ENCODE measurements at places on chromosomes 5 and 9. TPM values are rescaled to one million over a fixed set of nuclear protein-coding genes. Genes with fewer than 3 reads are reported as not detected.

DNA sequence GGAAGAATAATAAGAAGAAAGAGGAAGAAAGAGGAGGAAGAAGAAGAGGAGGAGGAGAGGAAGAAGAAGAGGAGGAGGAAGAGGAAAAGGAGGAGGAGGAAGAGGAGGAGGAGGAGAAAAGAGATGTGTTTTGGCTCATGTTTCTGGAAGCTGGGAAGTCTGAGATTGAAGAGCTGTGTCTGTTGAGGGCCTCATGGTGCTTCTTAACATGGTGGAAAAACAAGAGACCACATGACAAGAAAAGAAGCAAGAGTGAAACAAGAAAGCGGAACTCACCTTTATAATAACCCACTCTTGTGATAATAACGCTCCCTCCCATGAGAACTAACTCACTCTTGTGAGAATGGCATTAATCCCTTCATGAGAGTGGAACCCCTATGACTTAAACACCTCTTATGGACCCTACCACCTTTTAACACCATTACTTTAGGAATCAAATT lies 36.1 kb upstream of the RANBP6 start:
- H3K4me3 ChIP-seq = no peak overlapping the region
- H3K36me3 ChIP-seq = no peaks in the 10 kb centered on the region
- DNase-seq = no peak
- H3K4me1 ChIP-seq = peaks cover 6% of the 10 kb centered on the region
- peaks cover 3% of the 10 kb centered on the region for H3K27me3 ChIP-seq
- H3K27ac ChIP-seq = no peak overlapping the region

ZDHHC11B gene
- not detected for polyA plus RNA-seq

DNA sequence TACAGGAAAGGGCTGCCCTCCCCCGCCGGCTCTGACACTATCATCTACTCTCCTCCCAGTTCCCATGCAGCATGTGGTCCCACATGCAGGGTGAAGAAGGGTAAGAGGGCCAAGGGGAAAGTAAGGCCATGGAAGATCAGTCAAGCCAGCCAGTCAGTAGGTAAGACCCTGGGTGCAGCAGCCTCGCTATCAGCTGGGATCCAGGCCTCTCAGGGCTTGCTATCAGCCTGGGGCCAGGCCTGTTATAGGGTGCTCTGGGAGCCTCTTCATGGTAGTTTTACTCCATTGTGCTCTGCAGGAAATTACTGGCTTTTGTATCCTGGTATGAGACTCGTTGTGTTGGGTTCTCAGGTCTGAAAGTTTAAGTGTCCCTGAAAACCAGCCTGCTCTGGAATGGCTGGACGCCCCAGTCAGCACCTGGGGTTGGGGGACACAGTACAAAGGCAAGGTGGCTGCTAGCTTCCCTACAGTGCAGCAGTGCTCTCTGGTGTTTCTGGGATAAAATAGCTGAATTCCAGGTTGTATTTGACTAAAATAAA lies 21.4 kb downstream of the SLC22A4 start:
- no peak overlapping the region for H3K4me3 ChIP-seq
- H3K4me1 ChIP-seq = no peaks in the 10 kb centered on the region
- no peaks in the 10 kb centered on the region for H3K36me3 ChIP-seq

GRCh38 chr5:72364171-72364570 lies 44.0 kb downstream of the PTCD2 start:
- no peak overlapping the region for H3K4me3 ChIP-seq
- H3K4me1 ChIP-seq = no peaks in the 10 kb centered on the region
- DNase-seq = no peak
- no peaks in the 10 kb centered on the region for H3K27me3 ChIP-seq

GPBP1 gene
- polyA plus RNA-seq = 60.7 TPM

GRCh38 chr5:29642601-29643000 lies 1550.9 kb upstream of the CDH6 start:
- H3K27ac ChIP-seq = no peak overlapping the region
- no peaks in the 10 kb centered on the region for H3K27me3 ChIP-seq
- H3K4me1 ChIP-seq = no peaks in the 10 kb centered on the region
- H3K4me3 ChIP-seq = no peak overlapping the region
- DNase-seq = no peak
- H3K36me3 ChIP-seq = no peaks in the 10 kb centered on the region

- H3K4me1 ChIP-seq = no peaks in the 10 kb centered on the region
- no peaks in the 10 kb centered on the region for H3K36me3 ChIP-seq
- DNase-seq = no peak
Observed at GRCh38 chr9:74920944-74921626, 31.6 kb downstream of the C9orf40 start.

NCS1 gene
- polyA plus RNA-seq = 0.30 TPM

GRCh38 chr5:157603333-157604190 lies 28.0 kb upstream of the ADAM19 start:
- peak overlapping the region; percentile 74 for H3K4me3 ChIP-seq
- DNase-seq = no peak
- H3K27ac ChIP-seq = peak overlapping the region; percentile 26
- H3K4me1 ChIP-seq = peaks cover 32% of the 10 kb centered on the region
- H3K27me3 ChIP-seq = peaks cover 2% of the 10 kb centered on the region

DNA sequence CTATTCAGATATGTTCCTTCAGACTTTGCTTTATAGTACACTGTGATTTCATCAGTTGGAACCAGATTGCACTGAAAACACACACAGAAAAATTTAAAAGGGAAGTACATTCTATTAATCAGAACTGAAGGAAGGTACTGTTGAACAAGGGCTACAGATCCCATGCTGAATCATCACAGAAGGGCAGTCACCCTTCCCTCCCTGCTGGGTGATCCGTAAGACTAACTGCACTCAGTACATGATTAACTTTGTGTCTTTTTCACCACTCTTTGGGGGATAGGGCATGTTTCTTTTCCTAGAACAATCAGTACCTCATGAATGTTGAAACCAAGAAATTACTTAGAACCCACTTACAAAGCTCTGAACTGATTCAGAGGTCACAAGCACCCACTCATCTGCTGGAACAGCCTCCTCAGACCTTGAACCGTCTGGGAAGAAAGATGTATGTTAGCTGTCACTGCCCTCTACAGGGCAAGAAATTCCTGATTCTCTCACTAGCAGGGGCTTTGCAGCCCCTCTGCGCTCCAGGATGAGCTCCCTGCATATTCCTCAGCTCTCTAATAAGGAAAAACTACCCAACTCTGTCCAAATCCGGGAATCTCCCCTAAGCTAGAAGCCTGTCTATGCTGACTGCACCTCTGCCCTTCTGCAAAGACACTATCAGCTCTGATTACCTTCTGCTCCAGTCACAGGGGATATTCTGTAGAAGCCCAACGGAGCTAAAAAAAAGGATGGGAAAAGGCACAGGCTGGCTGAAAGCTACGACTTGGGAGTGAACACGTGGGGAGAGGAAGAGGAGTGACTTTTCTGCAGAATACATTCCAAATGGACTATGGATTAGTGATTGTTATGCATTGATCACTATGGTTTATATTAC lies 51.0 kb downstream of the IARS1 start:
- H3K27ac ChIP-seq = no peak overlapping the region
- H3K4me3 ChIP-seq = no peak overlapping the region
- peaks cover 76% of the 10 kb centered on the region for H3K36me3 ChIP-seq
- no peaks in the 10 kb centered on the region for H3K4me1 ChIP-seq

- peaks cover 4% of the 10 kb centered on the region for H3K27me3 ChIP-seq
- no peak overlapping the region for H3K27ac ChIP-seq
- no peak overlapping the region for H3K4me3 ChIP-seq
- DNase-seq = no peak
- no peaks in the 10 kb centered on the region for H3K36me3 ChIP-seq
Observed at GRCh38 chr9:20236676-20237075, 385.6 kb downstream of the MLLT3 start.

DNA sequence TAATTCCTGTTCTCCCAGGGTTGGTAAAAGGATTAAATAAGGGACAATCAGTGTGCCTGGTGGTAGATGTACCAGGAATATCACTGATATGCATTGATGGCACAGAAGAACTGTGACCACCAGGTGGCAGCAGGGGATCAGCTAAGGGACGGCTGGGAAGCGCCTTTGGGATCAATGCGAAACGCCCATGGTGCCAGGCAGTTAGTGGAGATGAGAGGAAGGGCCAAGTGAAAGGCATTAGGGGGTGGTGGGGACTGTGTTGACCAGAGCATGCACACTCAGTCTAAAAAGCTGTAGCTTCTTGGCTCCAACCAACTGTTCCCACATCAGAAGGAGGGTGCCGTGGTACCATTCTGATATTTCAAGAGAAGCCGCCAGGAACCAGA lies 55.6 kb downstream of the ARHGEF37 start:
- H3K27me3 ChIP-seq = no peaks in the 10 kb centered on the region
- H3K27ac ChIP-seq = no peak overlapping the region
- no peaks in the 10 kb centered on the region for H3K36me3 ChIP-seq

Data from immature natural killer cell (primary cell).